ENCODE measurements at places on chromosomes 5 and 9.

DNA sequence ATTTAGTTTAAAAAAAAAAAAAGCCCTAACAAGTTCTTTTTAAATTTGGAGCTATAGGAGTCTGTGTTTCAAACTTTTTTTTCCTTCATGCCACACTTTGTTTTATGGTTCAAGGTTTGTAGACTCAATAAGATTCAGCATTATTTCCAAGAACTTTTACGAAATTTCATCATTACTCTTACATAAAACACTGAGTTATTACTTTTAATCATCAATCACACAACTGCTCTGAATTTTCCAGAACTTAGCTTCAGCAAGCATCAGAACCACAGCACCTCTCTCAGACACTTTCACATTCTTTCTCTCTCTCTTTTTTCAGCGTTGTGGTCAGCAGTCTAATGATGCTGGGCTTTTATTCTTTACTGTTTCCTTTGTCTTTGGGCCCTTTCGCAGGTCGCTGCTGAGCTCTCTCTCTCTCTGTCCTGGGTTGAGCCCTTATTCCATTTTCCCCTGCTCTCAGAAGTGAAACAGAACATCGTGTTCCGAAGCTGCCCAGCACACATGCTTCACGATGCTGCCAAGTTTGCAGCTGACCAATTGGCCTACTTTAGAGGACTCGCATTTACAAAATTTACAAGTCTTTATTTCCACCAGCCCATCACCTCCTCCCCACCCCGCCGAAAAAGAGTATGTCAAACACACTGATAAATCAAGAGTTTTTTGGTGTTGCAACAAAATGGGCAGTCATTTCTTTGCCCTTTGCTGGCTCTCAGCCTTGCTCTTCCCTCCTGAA, 44.6 kb upstream of the PIK3R1 start:
- no peak for DNase-seq

GRCh38 chr5:21680196-21680595, 1172.9 kb downstream of the CDH12 start:
- no peak for DNase-seq

DNA sequence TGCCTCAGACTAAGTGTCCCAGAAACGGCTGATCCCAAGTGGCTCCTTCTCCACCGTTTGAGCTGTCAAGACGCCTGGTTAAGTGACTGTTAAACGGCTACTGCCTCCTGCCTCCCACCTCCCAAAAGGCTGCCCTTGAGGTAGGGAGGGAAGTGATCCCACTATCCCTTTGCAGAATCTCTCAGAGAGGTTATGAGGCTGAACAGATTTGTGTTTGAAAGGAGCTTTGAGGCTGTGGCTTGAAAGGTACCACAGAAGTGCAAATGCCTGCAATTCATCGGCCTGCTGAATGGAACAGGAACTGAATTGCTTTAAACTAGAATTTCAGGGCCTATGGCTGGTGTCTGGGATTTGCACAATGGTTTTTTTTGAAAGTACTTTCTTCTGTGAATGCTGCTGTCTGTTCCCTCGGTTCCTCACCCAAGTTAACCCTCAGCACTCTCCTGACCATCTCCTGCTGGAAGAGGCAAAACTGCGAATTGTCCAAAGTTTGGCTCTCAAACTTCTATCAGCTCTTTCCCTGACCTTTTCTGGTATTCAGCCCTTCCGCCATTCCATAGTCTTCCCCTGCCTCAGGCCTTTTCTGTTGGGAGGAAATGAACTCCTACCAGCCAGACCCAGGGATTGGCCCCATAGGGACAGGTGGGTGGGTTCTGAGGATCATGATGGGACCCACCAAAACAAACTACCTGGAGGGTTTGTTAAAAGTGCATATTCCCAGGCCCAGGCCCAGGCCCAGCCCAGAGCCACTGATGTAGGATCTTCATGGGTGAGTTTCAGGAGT, 453.3 kb downstream of the KDM4C start:
- DNase-seq, result no peak

DNA sequence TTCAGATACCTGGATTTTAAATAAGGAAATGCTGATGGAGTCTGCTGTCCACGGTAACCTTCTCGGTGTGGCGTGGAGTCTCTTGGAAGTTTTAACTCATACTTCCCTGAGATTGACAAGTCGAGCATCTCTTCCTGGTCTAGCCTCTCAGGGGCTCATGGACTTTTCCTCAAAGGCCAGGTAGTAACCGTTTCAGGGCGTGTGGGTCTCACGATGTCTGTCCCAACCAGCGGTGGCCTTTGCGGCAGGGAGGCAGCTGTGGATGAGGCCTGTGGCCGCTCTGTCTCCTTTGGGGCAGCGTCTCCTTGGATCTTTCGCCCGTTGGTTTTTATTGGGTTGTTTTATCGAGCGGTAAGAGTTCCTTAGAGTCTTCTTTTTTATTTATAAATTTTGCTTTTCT, 32.8 kb downstream of the CEP72 start:
- no peak for DNase-seq

DNA sequence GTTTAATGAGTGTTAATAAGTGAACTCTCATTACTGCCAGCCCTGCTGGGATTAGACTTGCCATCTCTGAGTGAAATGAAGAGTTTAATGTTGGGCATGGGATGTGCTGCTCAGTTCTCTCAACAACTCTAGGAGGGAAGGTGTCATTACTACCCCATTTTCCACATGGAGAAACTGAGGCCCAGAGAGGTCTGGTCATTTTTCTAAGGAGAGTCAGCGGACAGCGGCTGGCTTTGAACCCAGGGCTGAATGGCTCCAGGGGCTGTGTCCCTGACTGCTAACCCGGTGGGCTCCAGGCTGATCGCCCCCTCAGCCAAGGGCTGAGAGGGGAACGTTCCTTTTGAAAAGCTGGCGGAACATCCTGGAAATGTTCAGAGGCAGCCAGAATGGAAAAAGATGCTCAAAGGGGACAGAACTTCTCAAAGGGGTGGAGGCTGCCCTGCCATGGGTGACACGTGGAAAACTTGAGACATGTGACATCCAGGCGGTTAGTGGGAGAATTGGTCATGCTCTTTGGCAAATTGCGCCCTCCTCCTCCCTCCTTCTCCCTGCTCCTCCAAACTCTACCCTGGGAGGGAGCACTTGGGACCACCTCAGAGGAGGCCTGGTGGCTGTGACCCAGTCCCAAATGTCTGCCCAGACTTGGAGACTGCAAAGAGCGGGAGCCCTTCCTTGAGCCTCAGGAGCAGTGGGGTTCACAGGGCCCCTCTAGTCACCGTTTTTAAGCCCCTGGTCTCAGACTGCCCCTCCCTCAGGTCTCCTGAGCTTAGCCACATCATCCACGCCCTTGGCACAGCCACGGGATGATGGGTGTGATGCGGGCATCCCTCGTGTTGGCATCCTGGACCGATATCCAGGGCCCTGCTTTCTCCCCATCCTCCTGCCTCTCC, 28.7 kb downstream of the DNM1 start:
- no peak for DNase-seq

GRCh38 chr5:103923616-103924168, 361.1 kb upstream of the NUDT12 start:
- no peak for DNase-seq

- no peak for DNase-seq
Measured at GRCh38 chr5:74490814-74491213, 149.7 kb downstream of the ENC1 start.

DNA sequence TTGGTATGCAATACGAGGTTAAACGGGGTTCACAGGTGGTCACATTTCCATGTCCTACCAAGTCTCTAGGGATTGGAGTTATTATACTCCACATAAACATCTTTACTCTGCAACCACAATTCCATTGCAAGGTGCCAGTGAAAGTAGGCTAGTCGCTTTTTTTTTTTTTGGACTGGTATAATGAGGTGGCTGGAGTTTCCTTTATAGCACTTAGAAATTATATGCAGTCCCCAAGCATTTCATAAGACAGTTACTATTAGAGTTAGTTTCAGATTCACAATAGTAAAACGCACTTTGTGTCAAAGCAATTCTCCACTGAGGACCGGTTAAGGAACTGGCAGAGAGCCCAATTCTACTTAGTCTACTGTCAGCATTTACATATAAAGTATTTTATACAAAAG, 1.4 kb downstream of the MEF2C start:
- no peak for DNase-seq

- no peak for DNase-seq
Measured at GRCh38 chr5:35904443-35905132, 33.8 kb downstream of the CAPSL start.

DNA sequence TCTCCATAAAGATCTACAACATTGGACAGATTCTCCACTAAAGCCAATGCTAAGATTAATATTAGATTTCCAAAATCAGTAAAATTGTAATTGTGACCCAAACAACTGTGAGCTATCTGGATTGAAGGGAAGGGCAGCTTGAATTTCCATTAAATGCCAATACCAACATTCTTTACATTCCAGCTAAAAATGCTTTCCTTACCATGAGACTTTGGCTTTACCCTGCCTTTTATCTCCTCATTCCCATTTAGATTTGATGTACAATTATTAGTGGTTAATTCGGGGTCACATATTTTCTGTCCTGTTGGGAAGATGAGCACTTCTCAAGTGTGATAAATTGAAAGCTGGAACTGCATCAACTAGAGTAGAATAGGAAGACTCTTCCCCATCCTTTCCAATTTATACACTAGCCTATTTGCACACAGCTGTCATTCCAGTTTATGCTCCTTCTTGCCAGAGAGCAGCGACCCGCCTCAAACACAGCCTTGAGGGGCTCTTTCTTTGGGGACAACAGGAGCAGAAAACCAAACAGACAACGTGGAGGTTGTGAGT, 33.1 kb upstream of the MYOT start:
- no peak for DNase-seq

DNA sequence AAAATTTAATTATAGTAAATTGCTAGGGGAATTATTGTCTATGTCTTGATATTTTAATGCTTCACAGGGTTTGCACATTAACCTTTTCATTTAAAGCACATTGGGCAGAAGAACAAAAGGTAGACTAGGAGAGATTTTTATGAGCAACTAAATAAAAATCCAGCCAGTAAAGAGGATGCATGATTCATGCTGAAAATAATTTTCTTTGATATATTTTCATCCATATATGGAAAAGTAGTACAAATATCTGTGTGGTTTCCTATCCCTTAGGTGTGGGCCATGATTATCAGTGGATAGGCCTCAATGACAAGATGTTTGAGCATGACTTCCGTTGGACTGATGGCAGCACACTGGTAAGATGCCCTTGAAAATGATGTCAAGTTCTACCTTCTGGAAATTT, 83.1 kb downstream of the VCAN start:
- no peak for DNase-seq

DNA sequence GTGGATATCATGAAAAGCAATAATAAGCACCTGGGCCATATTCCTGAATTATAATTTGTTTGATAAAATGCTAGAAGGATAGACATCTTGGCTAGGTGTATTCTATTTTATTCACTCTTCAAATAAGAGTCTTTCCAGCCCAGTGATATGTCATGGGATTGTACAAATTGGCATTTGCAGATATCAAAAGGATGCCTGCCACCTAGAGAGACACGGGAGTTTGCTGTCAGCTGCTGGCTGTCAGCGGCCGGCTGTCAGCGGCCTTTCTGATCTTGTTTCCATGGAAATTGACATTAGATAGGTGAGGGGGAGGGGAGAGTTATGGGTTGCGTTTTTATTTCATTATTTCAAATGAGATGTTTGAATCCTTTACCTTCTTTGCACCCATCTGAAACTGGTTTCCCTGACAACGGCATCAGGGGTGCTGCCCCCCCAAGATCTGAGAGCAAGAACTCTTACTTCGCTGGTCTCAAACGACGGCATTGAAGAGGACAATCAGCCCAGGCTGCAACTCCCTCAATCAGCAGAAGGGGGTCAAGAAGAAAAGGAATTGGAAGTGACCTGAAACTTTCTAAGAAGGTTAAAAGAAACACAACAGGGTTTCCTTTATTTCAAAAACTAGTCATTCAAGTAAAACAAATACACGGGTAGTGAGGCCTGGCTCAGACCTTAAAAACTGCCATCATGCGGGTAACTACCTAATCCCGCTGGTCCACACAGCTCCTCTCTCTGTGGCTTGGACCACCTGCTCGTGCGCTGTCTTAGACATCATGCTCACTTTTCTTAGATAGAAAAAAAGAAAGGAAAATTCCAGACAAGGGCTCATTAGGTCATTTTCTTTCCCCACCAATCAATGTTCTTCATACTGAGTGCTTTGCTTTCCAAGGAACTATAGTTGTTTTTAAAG, 115.7 kb downstream of the TLE1 start:
- peak; percentile 64 for DNase-seq

GRCh38 chr5:9537223-9538141, 8.4 kb downstream of the SEMA5A start:
- DNase-seq, result no peak

- DNase-seq, result peak; percentile 38
Measured at GRCh38 chr9:130843049-130843908, 8.2 kb downstream of the ABL1 start.

DNA sequence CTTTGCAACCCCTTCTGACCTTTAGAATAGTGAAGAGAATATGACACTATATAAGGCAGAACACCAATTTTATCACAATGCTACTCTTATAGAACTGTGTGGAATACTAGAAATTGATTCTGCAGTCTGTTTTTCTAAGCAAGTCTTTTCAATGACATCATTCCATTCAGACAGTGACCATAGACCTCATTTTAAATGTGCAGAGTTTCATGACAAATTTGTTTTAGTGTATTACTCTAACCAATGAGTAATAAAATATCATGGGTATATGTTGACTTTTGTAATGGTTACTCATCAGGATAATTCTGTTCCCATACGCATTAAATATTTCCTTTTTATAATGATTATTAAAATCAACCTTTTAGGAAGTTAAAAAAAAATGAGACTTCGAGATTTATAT, 219.9 kb downstream of the COX7C start:
- no peak for DNase-seq

GRCh38 chr5:175579742-175580432, 78.0 kb upstream of the HRH2 start:
- no peak for DNase-seq

DNA sequence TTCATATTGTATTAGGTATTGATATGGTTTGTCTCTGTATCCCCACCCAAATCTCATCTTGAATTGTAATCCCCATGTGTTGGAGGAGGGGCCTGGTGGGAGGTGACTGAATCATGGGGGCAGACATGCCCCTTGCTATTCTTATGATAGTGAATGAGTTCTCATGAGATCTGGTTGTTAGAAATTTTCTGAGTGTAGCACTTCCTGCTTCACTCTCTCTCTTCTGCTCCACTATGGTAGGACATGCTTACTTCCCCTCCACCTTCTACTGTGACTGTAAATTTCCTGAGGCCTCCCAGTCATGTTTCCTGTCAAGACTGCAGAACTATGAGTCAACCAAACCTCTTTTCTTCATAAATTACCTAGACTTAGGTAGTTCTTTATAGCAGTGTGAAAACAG, 187.4 kb upstream of the SLC24A2 start:
- no peak for DNase-seq

All from endodermal cell (in vitro differentiated cells).